ENCODE measurements at places on chromosomes 12 and 14.

DNA sequence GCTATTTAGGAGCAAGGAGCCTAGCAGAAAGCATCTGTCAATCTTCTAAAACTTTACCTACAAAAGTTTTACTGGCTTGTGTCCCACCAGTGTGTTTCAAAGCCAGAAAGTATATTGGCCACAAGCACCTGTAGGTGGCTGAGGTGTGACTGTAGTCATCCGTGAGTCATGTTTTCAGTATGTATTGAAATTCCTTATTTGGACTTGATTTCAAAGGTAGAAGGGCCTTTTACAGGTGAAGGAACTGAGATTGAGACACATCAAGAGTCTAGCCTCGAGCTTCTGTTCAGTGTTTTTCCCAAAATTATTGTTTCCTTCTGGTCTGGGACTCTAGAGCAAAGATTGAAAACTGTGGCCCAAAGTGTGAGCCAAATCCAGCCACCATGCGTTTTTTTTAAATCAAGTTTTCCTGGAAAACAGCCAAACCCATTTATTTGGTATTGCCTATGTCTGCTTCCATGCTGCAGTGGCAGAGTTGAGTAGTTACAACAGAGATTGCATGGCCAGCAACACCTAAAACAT lies 195.3 kb upstream of the BCL2L14 start:
- no peak for DNase-seq

GRCh38 chr12:66168410-66168809 lies 1.4 kb downstream of the TMBIM4 start:
- no peak for DNase-seq

- no peak for DNase-seq
Observed at GRCh38 chr12:13496111-13496510, 299.6 kb downstream of the EMP1 start.

DNA sequence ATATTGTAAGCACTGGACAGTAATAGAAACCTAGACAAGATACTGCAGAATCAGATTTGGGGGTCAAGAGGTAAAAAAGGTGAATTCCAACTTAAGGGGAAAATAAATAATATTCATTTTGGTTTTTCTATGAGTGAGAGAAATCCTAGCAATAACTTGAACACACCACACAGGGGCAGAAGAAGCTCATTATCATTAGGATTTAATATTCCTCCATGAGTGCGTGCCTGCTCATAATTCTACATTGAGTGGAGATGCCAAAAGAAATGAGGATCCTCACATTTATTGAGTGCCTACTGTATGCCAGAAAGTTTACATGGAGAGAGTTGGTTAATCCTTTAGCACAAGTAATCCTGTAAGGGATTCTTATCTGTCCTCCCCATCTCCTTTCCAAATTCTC lies 40.5 kb upstream of the C14orf132 start:
- DNase-seq: no peak
